ENCODE measurements at places on chromosomes 11 and 22. TPM values are rescaled to one million over a fixed set of nuclear protein-coding genes. Genes with fewer than 3 reads are reported as not detected.

Gene MS4A4A
- 7.9 TPM for total RNA-seq

Gene CRACR2B
- total RNA-seq: 12.9 TPM

Gene EHF
- total RNA-seq: 34.0 TPM

Gene CARD18
- total RNA-seq: not detected

Gene MIF
- 356 TPM for total RNA-seq

Gene KRTAP5-7
- 0.23 TPM for total RNA-seq

Gene DNHD1
- total RNA-seq: 11.6 TPM

Gene TTC9C
- 34.4 TPM for total RNA-seq

Gene ACTN3
- total RNA-seq: 37.8 TPM

Gene CRYBB1
- total RNA-seq: 0.70 TPM

Gene NCAM1
- total RNA-seq: 102 TPM

Gene TUBA8
- total RNA-seq: 8.2 TPM

Gene TIMP3
- 122 TPM for total RNA-seq

Gene OR52H1
- total RNA-seq: 2.3 TPM

Gene OR51B5
- total RNA-seq: 2.3 TPM

Gene GP1BB
- total RNA-seq: 16.9 TPM

Gene PRG3
- total RNA-seq: 1.1 TPM

Gene HSD17B12
- 89.0 TPM for total RNA-seq
